SK-MEL-5 (cell line): ENCODE measurements at places on chromosomes 3 and 15. TPM values are rescaled to one million over a fixed set of nuclear protein-coding genes. Genes with fewer than 3 reads are reported as not detected.

DNA sequence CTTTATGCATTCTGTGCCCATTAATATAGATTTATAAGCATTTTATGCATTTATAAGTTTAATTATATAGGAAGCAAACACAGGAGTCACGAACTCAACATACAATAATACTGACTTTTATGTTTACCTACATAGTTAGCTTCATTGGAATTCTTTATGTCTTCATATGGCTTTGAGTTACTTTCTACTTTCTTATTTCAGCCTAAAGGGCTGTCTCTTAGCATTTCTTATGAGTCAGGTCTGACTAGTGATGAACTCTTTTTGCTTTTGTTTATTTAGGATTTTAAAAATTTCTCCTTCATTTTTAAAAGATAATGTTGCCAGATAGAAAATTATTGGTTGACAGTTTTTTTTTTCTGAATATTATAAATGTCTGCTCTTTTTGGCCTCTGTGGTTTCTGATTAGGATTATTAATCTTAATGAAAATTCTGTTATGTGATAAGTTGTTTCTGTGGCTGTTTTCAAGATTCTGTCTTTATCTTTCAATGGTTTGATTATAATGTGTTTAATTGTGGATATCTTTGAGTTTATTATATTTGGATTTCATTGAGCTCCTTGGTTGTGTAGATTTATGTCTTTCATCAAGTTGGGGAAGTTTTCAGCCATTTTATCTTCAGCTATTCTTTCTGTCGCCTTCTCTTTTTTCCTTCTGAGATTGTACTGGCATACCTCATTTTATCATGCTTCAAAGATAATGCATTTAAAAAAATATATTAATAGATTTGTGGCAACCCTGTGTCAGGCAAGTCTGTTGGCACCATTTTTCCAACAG is 54.3 kb downstream of the ATP2C1 start:
- no peak for DNase-seq

UBAP1L gene
- total RNA-seq = 31.1 and 31.5 TPM in 2 replicates

DNA sequence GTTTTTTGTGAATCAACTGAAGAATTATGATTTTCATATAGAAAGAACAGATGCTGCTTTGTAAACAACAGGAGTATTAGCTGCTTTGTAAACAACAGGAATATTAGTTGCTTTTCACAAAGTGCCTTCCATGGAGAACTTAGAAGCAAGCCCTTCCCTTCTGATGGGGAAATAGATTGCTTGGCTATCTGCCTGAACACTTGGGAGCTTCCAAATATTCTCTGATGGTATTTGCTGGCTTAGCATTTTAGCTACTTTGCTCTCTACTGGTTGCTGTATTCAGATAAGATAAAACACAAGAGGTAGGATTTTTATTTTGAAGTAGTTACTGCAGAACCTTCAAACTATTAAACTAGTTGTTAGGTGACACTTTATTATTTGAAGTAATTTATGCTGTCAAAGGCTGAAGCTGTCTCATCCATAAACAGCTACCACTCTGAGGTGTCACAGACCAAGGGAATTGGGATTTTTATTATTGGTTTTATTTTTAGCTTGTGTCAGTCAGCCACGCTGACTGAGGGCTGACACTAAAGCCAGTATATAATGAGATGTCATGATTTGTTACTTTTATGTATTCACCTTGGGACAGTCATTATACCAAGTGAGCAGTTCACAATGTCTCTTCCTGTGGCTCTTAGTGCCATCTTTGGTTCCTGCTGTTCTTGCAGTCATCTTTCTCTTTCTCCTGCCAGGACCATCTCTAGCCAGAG is 50.0 kb downstream of the ZIC1 start:
- no peak for DNase-seq

GRK7 gene
- total RNA-seq = not detected in 2 replicates

GRCh38 chr3:67685499-67685898 is 31.1 kb upstream of the SUCLG2 start:
- DNase-seq = no peak

- DNase-seq = no peak
Measured at GRCh38 chr3:25480811-25481210, 52.7 kb downstream of the RARB start.

CD200 gene
- total RNA-seq = 1.9 and 3.5 TPM in 2 replicates

DNA sequence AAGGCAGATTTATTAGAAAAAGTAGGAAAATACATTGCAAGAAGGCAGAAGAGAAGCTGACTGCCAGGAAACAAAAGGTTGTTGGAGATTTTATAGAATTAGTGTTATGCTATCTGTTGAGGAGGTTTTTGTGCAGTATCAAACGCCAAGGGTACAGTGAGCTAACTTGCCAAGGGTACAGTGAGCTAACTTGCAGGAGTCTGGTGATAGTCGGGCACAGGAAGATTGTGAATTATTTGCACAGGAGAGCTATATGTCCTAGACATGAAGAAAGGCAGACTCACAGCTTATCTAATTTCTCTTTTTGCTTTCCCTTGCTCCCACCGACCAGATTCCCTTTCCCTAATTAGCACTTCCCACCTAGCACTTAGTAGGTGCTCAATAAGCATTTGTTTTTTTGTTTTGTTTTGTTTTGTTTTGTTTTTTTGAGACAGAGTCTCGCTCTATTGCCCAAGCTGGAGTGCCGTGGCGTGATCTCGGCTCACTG is 2.7 kb upstream of the CSK start:
- DNase-seq = no peak
